ENCODE measurements at places on chromosomes 3 and 15.

GRCh38 chr3:32448686-32449474 is 53.8 kb downstream of the CMTM6 start:
- DNase-seq = no peak

GRCh38 chr3:64518496-64518895 is 169.3 kb downstream of the ADAMTS9 start:
- DNase-seq = no peak

GRCh38 chr15:26662283-26662682 is 110.6 kb downstream of the GABRB3 start:
- DNase-seq = no peak

- no peak for DNase-seq
These were observed 6.3 kb upstream of the LCTL start for GRCh38 chr15:66572146-66572545.

DNA sequence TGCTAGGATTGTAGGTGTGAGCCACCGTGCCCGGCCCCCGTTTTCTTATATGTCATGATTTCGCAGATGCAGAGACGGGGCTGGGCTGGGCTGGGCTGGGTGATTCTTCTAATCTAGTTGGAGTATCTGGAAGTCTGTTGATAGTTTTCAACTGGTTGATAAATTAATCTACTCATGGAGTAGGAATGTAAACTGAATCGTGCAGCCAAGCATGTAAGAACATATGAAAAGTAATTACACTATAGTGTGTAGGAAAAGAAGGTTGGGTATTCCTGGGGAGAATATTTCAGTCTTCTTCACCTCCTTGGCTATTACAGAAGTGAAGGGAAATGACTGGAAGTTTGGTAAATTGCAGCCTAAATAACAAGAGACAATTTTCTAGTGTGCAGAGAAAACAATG is 82.6 kb upstream of the MAGI1 start:
- DNase-seq = no peak

GRCh38 chr3:114660124-114660523 is 366.3 kb downstream of the TIGIT start:
- DNase-seq = no peak

DNA sequence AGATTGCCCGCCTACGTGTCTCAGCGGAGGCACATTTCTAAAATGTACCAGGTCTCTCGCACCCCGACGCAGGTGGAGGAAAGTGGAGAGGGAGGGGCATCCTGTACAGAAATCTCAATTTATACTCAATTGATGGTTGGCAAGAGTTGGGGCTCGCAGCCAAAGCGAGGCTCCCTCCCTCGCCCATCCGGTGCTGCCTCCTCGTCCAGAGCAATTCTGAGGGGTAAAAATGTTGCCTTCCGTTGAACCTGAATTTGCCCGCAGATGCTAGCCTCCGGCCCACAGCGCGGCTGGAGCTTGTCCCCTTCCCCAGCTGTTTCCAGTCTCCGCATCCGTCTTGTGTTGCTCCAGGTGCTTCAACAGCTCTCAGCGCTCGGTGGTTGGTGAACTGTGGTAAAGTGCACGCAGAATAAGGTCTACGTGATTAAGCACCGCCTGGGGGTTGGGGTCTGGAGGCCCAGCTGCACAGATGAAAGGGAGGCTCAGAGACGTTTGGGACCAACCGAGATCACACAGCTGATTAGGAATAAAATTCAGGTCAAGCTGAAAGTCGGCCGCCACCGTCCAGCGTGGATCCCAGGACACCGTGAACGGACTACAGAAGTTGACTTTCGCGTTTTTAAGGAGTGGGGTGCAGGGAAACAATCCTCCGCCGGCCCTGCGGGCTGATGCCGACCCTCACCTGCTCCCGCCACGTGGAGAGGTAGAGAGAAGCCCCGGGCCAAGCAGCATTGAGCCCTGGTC is 846 bp upstream of the POLG start:
- no peak for DNase-seq

GRCh38 chr3:131402391-131403039 is 20.9 kb downstream of the NUDT16 start:
- no peak for DNase-seq

DNA sequence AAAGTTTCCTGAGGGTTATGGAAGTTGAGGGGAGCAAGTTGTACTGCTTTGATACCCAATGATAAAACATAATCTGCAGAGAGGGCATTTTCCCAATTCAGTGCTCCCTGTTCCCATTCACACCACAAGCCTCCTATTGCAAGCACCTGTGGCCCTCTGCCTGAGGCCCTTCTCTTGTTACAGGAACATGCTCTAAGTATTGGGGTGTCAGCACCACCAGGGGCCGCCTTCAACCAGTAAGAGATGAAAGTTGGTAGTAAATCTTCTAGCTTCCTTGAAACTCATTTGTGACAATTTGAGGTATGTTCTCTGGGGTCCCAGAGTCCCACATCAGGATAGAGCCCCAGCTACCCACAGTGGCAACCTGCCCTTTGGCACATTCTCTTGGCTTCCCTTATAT is 265.4 kb upstream of the ARHGEF26 start:
- no peak for DNase-seq

DNA sequence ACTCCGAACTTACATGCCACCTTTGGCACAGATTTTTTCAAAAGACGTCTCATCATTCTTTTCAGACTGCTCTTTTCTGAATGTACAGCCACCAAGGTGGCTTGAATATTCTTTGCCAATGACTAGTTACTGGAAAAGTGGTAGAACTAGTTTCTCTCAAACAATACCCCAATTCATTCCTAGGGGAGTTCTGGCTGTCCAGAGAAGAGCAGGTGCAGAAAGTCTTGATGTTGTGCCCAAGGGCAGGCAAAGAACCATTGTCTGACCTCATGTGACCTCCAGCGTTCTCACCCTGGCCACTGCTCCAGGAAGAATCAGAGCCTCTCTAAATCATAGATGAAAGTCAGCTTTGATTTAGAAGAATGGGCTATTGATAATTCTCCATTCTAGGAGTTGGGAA is 5.5 kb downstream of the LMOD3 start:
- no peak for DNase-seq

DNA sequence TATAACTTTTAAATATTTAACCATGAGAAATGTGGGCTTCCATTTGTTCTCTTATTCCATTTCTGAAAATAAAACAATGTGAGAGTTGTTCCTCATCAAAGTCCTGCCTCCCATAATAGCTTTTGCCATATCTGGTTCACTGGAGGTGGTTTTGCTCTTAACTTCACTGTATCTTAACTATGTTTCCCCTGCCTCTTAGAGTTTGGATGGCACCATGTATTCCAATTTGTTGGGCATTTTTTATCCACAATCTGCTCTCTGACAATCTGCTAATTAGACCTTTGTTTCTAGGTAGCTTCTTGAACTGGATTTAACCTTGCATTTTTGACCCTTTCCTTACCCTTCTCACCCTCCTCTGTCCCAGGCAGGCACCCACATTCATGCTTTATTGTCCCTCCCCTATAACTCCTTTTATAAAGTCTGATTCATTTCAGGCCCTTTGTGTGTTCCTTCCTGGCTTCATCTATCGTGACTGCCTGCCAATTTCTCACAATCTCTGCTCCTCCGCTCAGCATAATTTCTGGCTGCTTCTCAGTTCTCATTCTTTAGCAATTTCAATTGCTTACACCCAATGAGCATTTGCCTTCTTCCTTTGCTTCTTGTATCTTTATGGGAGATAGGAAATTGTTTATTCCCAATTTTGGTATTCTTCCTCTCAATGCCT is 144.2 kb upstream of the ARHGEF26 start:
- DNase-seq = no peak

DNA sequence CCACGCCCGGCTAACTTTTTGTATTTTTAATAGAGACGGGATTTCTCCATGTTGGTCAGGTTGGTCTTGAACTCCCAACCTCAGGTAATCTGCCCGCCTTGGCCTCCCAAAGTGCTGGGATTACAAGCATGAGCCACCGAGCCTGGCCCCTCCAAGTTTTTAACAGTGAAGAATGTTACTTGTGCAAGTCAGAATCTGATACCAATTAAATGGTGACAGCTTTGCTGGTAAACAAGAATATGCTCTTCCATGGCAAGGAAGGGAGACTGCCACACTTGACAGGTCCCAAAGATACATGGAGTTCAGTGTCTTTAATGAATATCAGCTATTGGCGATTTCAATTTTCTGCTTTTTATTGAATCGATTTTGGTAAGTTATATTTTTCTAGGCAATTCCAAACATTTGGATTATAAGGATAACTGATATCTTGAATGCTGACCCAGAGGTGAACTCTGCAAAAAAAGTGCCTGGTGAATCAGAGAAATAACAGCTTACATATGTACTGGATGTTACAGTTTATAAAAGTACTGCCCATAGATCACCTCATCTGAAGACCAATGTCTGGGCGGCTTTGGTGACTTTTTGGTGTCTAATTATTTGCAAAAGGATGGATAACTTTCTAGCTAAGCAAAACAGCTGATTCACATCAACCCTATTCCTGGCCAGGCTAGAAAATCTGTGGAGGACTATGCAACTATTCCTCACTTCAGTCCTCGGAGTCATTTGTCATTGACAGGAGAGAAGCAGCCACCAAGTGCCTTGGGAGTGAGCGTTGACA is 1.2 kb downstream of the PARP16 start:
- no peak for DNase-seq

DNA sequence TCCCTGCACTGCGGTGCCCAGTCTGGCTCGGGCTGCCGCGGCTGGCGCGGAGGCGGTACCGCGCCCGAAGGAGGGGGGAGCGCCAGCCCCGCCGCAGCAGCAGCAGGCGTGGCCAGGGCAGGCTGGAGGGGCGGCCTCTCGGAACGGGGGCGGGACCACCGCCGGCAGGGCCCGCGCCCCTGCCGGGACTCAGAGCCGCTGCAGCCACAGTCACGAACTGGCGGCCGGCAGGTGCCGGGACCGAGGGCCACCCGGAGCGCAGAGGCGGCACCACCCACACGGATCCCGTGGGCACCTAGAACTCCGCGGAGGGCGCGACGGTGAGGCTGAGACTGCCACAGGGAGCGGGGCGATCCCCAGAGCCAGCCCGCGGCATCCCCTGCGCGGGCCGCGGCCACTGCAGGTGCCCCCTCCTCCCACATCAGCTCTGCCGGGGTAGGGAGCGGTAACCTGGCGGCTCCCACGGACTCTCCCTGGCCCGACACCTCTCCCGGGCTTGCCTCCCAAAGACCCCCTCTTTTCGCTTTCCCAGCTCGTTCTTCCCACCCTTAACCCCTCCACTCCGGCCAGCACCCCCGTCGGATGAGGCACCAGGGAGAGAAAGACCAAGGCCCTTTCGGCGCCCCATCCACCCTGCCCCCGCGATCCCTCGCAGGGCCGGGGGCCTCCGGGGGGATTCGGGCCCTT is at the start of gene VWA5B2:
Gene VWA5B2, plus strand, starts transcription at position 192 of the 687 bp plus-strand sequence. CDS start 944 bp downstream, outside the sequence.
- peak; percentile 40 for DNase-seq

- DNase-seq = no peak
These were observed 34.7 kb downstream of the ZNF445 start for GRCh38 chr3:44442596-44443309.
